Ecto neural progenitor cell (in vitro differentiated cells): ENCODE measurements at places on chromosomes 6 and 20.

GRCh38 chr6:20918868-20919267 is 384.6 kb downstream of the CDKAL1 start:
- DNase-seq = no peak

DNA sequence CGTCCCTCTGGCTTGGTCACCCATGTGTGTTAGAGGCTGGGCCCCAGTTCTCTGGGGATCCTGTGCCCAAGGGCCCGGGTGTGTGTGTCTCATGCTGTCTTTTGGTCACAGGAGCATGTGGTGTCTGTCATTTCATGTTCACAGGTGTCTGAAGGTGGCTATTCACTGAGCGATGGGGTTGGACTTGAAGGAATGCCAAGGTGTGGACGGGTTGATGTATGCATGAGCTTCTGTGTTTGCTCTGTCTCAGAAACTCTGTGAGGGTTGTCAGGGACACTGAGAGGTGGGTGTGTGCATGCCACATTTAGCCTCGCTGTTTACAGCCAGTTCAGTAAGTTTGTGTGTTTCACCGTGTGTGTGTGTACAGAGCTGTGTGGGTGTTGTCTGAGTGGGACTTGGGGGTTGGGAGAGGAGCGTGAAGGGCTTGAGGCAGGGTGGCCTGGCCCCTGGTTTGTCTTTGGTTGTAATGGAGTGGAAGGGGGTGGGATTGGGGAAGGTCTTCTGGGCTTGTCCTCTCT is 1.2 kb downstream of the DDR1 start:
- DNase-seq = no peak

- DNase-seq = no peak
Measured at GRCh38 chr6:43189776-43190304, 7.8 kb downstream of the CUL9 start.

DNA sequence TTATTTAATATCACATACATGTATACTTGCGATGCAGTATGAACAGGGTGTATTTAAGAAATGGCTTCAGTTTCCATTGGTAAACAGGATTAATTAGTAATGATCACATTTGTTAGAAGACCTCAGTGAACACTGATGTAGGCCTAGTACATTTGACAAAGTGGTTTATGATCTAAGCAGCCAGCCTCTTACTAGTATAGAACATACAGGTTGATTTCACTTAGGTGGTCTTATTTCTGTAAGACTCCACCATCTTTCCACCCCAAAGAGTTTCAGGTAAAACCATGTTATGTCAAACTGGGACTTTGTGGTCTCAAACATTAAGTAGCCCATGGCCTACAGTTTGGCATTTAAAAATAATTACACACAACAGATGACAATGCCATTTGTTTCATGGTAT is 20.2 kb upstream of the MRPS10 start:
- DNase-seq = no peak

- no peak for DNase-seq
Measured at GRCh38 chr6:168216751-168217191, 102.8 kb downstream of the DACT2 start.

DNA sequence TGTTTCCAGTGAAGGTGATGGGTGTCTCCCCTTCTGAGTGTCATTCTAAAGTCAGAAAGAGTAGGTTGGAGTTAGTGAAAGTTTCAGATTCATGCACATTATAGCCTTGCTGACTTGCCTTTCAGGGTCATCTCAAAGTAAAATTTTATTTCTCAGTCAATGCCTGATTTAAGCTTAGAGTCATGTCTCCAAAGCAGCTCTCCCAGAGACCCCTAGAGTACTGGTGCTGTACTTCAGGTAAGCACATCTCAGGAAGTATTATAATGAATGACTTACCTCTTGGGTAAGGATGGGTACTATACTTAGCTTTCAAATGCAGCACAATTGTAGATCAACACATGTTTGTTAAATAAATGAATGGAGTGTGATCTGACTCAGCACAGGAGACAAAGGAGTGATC is 116.0 kb downstream of the TBX18 start:
- no peak for DNase-seq

GRCh38 chr6:143545165-143545564 is 33.6 kb upstream of the FUCA2 start:
- DNase-seq = no peak

- no peak for DNase-seq
Measured at GRCh38 chr6:80331974-80332373, 225.5 kb downstream of the BCKDHB start.

DNA sequence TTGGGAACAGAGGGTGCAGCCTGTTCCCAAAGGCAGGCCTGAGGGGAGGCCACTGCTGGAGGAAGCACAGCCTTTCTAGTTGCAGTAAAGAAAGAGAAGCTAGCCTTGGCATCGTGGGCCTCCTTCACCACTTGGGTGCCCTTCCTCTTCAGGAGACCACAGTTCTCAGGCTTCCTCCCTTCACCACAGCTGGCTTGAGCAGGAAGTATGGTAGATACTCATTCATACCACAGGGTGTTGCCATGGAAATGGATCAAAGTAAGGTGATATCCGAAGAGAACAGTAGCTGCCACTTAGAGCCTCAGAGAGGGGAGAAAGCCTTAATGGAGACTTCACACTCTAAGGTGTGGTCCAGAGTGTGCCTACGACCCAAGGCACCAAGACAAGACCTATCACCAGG is 120.4 kb upstream of the RIPOR2 start:
- DNase-seq = no peak

DNA sequence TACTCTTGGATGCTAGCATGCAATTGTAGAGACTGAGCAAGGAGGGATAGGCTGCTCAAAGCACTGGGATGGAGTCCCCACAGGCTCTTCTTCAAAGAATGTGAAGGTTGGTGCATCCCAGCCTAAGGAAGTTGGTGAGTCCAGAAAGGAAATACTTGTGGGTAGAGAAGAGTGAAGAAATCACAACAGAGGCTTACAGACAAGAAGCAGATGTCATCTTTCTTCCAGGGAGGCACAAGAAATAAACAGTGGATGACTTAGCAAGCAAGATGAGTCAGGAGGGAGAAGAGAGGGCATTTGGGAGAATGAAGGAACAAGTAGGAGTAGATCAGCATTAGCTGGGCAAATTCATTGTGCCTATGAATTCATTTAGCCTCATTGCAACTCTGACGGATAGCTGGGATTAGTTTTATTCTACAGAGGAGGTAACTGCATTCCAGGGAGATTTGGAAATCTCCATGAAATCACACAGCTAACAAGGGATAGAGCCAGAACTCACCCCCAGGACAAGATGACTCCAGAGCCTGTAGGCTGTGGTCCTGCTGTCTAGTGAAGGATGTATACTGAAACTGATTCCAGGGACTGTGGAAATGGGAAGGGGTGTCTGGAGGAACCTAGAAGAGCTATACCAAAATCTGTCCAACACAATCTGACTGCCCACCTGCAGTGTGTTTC is 125.8 kb upstream of the SPTLC3 start:
- no peak for DNase-seq

DNA sequence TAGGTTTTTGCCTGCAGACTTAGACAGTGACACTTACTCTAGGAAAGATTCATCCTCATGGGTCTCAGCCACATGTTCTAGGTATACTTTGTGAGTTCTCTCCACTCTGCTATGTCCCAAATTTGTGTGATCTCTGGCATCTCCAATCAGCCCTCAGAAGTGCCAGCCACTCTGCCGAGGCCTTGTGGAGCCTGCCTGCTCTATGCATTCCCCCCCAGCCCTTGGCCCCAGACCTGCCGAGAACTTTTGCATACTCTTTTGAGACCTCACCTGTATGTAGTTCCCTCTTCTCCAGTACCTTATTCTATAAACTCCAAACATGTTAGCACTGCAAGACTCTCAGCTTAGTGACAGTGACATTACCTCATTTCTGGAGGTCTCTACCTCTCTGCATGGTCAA is 2170.5 kb upstream of the DEFB115 start:
- no peak for DNase-seq

DNA sequence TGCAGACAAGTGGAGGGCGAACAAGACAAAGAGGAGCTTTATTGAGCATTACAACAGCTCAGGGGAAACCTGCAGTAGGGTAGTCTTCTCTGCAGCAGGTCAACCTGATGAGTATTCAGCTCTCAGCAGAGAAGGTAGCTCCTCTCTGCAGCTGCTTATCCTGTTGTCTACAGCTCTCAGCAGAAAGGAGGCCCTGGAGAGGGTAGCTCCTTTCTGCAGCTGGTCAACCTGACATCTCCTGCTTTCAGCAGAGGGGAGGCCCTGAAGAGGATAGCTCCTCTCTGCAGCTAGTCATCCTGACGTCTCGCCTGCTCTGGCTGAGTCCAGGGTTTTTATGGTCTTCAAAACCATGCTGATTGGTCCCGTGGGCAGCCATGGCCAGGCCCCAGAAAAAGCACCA is 113.6 kb downstream of the CD24 start:
- DNase-seq = no peak

DNA sequence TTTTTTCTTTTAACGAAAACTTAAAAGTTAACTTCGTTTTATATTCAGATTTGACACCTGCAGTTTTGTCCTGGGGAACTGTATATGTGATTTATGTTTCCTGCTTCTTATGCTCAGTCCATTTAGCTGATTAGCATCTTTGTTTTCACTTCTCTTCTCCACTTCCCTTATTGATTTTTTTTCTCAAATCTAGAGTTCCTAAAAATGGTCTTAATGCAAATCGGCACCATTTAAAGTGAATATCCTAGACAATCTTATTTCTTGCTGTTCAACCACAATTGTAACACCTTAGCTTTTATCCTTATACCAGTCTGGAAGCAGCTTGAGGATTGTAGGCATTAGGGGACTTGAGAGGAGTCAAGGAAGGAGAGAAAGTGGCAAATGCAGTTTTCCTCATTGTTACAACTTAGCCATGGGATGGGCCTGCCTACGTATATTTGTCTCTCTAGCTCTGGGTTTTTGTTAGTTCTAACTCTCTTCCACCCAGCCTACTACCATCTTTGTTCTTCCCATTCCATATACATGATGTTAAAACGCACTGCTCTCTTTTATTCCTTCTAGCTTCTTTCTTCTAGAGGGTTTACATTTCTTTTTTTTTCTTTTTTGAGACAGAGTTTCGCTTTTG is 8.5 kb downstream of the QRSL1 start:
- DNase-seq = no peak

DNA sequence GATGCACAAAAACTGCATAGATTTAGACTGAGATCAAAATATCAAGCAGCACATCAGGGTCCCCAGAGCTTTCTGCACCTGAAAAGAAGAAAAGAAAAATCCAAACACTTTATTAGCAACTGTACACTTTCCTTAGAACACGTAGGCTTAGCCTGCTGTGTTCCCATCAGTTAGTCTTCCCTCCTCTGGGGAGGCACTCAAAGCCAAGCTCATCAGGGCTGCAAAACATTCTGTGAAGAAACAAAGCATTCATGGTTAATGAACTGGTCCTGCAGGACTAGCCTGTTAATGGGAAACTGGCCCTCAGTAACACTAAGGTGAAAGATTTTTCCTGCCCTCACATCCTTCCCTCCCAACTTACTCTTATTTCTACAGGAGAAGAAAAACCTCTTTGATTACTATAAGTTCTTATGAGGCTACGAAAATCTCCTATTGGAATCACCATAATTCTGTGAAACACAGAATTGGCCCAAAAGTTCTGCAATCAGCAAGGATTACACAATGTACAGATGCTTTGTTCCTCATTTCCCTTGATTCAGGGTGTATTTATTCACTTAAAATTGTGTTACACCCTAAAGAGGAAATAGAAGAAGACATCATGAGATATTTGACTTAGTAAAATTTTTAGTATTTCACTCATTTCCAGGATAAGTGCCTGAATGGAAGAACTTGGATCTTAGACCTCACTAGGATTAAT is 901.0 kb upstream of the MAP3K7 start:
- DNase-seq = no peak

GRCh38 chr6:56938649-56939191 is 16.2 kb upstream of the BEND6 start:
- no peak for DNase-seq

DNA sequence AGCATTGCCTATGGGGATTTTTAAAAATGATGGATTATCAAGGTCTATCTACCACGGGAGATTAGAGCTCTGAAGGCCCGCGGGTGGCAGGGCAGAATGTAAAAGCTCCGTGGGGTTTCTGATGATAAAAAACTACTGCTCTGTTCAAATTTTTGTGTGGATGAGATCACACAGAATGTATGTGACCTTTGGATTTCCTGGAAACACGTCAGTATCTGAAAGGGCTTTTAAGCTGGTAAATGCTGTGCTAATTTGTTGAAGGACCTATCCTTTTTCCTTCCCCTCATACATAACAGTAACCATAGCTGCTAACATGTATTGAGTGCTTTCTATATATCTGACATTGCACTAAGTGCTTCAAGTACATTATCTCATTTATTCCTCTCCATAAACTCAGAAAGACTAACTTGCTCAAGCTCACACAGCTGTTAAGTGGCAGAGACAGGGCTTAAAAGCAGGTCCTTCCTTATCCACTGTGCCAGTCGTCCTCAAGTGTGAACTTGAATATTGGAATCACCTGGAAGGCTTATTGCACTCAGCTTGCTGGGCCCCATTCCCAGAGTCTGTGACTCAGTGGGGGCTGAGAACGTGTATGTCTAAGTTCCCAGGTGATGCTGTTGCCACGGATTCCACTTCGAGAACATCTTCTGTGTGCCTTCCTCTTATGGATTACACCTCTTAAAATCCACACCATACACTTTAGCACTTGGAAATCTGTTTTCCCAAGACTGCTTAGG is 1.9 kb upstream of the TMEM242 start:
- no peak for DNase-seq
